ENCODE measurements at places on chromosomes 5 and 9.

DNA sequence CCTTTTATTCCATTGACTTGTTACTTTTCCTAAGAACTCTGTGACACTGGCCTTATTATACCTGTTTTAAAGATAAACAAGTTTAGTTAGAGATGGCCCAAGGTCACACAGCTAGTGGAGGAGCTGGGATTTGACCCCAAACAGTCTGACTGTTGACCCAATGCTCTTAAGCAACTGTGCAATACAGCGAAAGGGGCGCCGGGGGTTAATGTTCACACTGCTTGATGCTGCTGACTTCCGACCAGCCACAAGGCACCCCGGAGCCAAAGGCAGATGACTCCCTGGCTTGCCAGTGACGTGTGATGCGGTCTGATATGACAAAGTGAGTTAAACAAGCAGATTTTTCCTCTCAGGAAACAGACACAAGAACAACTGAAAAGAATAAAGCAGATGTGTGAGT is 23.9 kb downstream of the PIK3R1 start:
- H3K36me3 ChIP-seq, result peaks cover 26% of the 10 kb centered on the region
- H3K4me1 ChIP-seq, result peaks cover 61% of the 10 kb centered on the region
- H3K27me3 ChIP-seq, result no peaks in the 10 kb centered on the region

DNA sequence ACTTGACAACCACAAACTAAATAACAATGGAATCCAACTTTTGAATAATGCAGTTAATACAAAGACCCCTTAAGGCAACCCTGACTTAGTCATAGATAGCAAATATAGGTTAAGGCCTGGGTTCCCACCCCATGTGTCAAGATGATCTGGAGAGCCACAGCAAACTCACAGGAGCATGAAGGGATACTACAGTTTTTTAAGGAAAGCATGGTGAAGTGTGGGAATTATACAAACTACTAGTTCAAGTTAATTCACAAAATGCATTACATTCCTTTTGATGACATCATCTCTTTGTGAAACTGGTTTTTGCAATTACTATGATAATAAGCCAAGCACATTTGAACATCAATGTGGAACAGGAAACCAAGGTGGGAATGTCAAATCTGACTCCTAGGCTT is 50.6 kb downstream of the LHFPL2 start:
- no peaks in the 10 kb centered on the region for H3K36me3 ChIP-seq
- peaks cover 19% of the 10 kb centered on the region for H3K27me3 ChIP-seq
- no peaks in the 10 kb centered on the region for H3K4me1 ChIP-seq
- no peak for DNase-seq
- H3K4me3 ChIP-seq, result no peak overlapping the region

DNA sequence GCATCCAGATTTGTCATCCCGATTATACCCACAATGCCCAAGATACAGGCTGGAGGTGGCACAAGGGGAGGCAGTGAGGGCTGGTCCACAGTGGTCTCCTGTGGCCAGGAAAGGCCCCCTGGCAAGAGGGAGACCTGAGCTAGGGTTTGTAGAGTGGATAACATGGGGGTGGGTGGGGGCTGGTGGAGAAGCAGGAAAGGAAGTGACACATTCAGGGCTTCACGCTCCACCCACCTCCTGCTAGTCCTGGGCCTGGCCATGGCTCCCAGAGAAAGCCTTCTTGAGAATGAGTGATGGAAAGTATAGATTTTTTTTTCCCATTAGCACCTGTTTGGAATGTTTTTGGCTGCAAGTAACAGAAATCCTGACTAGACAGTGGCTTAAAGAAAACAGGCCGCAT is 81.3 kb downstream of the ANKRD33B start:
- H3K36me3 ChIP-seq, result peaks cover 25% of the 10 kb centered on the region
- DNase-seq, result no peak
- H3K27me3 ChIP-seq, result no peaks in the 10 kb centered on the region
- H3K4me1 ChIP-seq, result peaks cover 18% of the 10 kb centered on the region

- DNase-seq, result no peak
- H3K4me1 ChIP-seq, result no peaks in the 10 kb centered on the region
- H3K4me3 ChIP-seq, result no peak overlapping the region
- no peaks in the 10 kb centered on the region for H3K36me3 ChIP-seq
These were observed 34.5 kb downstream of the DAB2IP start for GRCh38 chr9:121685795-121686377.

- H3K4me3 ChIP-seq, result no peak overlapping the region
- H3K36me3 ChIP-seq, result no peaks in the 10 kb centered on the region
- DNase-seq, result no peak
- H3K27ac ChIP-seq, result no peak overlapping the region
- no peaks in the 10 kb centered on the region for H3K4me1 ChIP-seq
These were observed 32.1 kb upstream of the MVB12B start for GRCh38 chr9:126294331-126295081.

DNA sequence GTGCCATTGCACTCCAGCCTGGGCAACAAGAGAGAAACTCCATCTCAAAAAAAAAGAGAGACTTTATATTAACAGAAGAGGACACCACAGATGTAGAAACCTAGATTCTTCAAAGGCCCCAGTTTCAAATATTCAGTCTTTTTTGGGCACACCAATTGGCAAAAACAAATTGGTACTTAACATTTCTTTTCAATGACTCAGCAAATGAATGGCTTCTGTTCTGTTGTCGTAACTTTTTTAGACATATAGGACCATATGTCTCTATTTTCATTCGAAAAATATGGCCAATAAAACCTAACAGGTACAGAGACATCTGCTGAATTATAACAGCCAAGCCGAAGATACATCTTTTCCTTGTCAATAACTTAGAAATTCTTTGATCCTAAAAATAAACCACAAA is 212.8 kb downstream of the EBF1 start:
- peaks cover 9% of the 10 kb centered on the region for H3K27me3 ChIP-seq
- H3K4me3 ChIP-seq, result no peak overlapping the region
- DNase-seq, result no peak
- H3K27ac ChIP-seq, result no peak overlapping the region

DNA sequence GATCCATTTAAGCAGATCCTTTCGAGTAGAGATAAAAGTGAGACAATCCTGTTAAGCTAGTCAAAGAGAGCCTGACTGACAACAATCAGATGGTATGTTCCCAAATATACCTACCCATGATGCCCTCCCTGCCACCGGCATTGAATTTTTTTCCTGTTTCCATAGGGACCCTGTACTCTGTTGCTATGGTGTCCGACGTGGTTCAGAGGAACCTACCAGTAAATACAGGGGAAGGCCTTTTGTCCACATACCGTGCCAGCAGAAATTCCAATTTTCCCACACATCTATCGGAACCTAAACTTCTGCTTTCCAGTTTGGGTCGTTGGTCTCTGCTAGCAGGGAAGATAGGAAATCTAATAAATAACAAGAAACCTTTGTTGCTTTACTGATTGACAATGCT is 64.7 kb downstream of the MEGF10 start:
- H3K27ac ChIP-seq, result no peak overlapping the region
- H3K27me3 ChIP-seq, result peaks cover 15% of the 10 kb centered on the region
- no peaks in the 10 kb centered on the region for H3K4me1 ChIP-seq
- no peak for DNase-seq

- no peak for DNase-seq
- H3K4me3 ChIP-seq, result no peak overlapping the region
These were observed 107.3 kb upstream of the PRLR start for GRCh38 chr5:35337340-35338156.

DNA sequence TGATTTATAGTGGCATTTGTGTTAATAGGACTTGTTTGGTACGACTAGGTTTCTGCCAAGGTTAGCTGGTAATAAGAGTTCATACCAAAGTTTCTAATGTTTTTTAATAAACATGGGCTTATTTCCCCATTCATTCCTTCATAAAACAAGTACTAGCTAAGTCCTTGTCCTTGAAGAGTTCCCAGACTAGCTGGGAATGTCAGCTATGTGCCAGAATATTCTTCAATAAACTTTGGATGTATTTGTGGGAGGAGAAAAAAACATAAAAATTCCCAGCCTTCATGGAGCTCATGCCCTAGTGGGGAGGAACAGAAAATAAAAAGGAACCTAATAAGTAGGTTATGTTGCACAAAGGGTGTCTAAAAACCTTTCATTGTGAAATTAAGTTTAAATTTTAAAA is 176.9 kb downstream of the DENND1A start:
- no peaks in the 10 kb centered on the region for H3K27me3 ChIP-seq
- DNase-seq, result no peak
- no peak overlapping the region for H3K27ac ChIP-seq
- no peaks in the 10 kb centered on the region for H3K36me3 ChIP-seq

- H3K36me3 ChIP-seq, result no peaks in the 10 kb centered on the region
- H3K4me3 ChIP-seq, result no peak overlapping the region
- no peaks in the 10 kb centered on the region for H3K4me1 ChIP-seq
- no peak for DNase-seq
- no peak overlapping the region for H3K27ac ChIP-seq
These were observed 127.7 kb upstream of the C9orf72 start for GRCh38 chr9:27701016-27701415.
